ENCODE measurements at places on chromosomes 4 and X.

- no peak for DNase-seq
These were observed 405.2 kb downstream of the FAT4 start for GRCh38 chr4:125719987-125720386.

- DNase-seq = no peak
These were observed 148.4 kb upstream of the SPRY1 start for GRCh38 chr4:123248085-123248659.

GRCh38 chr4:108980455-108981239 is 217.8 kb upstream of the ETNPPL start:
- no peak for DNase-seq

DNA sequence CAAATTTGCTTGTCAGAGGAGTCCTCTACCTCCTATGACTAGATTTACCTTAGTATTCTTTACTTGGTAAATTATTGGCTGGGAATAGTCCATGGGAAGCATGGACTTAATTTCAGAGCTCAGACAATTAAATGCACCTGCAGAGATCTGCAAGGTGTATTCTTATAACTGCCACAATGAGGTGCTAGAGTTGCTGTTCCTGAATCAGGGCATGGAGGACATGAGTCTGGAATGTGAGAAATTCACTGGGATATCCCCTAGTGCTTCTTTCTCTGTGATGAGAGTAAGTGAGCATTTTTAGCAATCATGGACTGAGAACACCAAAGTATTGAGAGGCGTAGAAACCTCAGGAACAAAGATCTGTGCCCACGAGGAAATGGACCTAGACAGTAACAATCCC is 32.9 kb upstream of the GRID2 start:
- DNase-seq = no peak

DNA sequence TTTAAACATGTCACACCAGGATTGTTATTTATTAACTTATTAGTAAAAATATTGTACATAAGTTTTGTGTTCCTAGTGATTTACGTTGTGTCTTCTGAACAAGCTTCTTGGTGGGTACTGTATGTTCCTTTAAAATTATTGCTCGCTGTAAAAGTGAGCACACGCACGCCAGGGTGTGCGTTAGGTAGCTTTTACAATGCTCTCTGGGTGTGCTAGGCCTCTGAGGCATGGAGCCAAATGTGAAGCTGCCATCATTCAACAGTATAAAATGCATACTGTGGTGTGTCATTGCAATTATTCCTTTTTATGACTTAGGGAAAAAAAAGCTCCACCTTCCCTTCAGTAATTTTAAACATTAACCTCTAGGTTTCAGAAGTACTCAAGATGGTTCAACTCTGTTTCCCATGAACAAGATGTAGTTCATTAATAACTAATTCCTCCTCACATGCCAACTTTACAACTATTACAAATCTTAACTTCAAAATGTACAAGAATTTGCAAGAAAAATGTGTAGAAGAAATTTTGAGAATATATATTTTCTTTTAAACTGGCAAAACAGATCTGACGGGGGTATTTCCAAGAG is 42.4 kb downstream of the ATOH1 start:
- no peak for DNase-seq

DNA sequence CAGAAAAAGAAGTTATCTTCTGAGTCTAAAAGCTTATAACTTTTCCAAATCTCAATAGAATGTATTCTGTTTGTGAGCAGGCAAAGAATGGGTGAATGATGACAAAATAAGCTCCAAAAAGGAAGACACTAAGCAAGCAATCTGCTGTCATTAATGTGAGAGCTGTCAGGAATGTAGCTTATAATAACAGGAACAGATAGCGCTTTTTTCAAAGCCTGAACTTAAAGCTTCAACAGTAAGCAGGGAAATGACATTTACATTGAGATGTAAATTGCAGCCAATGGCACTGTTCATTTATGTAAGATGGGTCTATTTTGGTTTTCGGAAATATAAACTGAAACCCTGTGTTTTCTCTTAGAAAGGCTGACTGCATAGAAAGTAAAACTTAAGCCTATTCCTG is 1005.9 kb downstream of the PDHA2 start:
- no peak for DNase-seq

DNA sequence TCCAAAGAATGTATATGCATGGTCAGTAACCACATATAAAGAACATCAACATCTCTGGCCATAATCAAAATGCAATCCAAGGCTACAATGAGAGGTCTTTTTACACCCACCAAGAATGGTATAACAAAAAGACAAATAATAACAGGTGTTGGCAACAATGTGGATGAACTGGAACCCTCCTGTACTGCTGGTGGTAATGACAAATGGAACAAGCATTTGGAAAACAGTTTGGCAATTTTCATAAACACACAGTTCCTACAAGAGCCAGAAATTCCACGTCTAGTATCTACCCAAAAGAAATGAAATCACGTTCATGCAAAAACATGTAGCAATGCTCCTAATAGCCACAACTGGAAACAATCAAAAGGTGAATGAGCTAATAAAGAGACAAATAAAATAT is 11.7 kb downstream of the UGT2B4 start:
- DNase-seq = no peak

DNA sequence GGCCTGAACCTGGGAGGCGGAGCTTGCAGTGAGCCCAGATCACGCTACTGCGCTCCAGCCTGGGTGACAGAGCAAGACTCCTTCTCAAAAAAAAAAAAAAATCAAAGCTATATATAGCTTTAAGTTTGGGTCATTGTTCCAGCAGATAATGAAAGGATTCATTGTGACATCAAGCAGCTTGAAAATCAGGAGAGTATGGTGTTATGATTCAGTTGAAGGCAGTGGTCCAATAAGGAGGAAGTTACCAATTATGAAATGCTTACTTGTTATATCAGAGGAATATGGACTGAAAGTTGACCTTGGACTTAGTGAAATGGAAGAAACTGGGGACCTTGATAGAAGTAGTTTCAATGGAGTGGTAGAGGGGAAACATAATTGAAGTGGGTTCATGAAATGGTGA is 140.4 kb upstream of the MAD2L1 start:
- DNase-seq = no peak

DNA sequence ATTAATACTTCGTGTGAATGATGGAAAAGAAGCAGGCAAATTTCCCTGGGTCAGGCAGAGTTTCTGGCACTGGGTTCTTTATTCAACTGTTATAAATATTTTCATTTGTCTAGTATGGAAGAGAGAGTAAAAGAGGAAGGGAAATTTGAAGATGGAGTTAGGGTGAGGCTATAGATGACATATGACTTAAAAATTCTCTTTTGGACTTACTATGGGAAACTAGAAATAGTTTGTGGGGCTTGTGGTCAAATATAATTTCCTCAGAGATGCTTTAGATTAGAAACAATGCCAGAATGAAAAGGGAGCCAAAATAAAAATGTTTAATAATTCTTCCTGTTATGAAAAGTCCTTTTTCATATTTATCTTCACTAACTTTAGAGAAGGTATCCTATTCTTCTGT is 103.2 kb downstream of the GC start:
- DNase-seq = no peak

GRCh38 chr4:71235311-71236201 is 103.3 kb upstream of the SLC4A4 start:
- no peak for DNase-seq

Data from activated CD8-positive, alpha-beta memory T cell treated with anti-CD3 and anti-CD28 coated beads for 4 hours (primary cell).